Left lung (tissue), 14 donors: ENCODE measurements at places on chromosomes 16 and 17. TPM values are rescaled to one million over a fixed set of nuclear protein-coding genes. Genes with fewer than 3 reads are reported as not detected.

DNA sequence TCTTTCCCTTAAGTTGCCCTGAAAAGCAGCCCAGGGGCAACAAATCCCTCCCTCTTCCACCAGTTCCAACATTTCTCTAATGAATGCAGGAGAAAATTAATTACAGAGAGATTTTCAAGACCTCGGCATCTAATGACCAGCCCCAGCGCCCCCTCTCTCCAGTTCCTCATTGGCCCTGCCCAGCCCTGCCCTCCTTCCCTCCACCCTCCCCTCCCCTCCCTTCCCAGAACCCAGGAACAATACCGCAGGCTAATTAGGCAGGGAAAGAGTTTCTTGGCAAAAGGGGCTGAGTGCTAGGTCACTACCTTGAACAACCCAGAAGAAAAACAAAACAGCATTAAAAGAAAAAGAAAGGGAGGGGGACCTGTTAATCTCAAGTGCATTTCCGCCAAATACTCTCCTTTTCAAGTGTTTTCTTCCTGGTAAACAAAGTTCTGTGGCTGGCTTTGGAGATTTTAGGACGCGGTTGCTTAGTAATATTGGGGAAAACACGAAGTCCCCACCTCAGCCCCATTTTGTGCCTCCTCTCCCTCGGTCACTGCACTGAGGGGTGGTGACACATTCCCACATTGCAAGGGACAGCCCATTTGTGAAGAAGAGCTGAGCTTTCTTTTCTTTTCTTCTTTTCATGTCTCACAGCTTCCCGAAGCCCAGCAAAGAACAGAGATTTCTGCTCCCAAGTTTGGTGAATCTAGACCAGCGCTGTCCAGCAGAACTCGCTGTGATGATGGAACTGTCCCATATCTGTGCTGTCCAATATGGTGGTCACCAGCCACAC lies 215.4 kb downstream of the SOX9 start:
- no peaks in the 10 kb centered on the region for H3K36me3 ChIP-seq
- H3K27me3 ChIP-seq: no peaks in the 10 kb centered on the region
- no peak for DNase-seq
- no peak overlapping the region for H3K27ac ChIP-seq

GRCh38 chr17:81129289-81129688 lies 36.0 kb upstream of the PVALEF start:
- no peak for DNase-seq
- no peaks in the 10 kb centered on the region for H3K36me3 ChIP-seq
- no peaks in the 10 kb centered on the region for H3K4me1 ChIP-seq
- H3K27ac ChIP-seq: no peak overlapping the region

GRCh38 chr16:3689731-3690130 lies 27.6 kb downstream of the TRAP1 start:
- no peak overlapping the region for H3K27ac ChIP-seq
- no peak for DNase-seq
- no peak overlapping the region for H3K4me3 ChIP-seq
- H3K27me3 ChIP-seq: no peaks in the 10 kb centered on the region
- H3K36me3 ChIP-seq: peaks cover 42% of the 10 kb centered on the region

GRCh38 chr17:38419508-38419981 lies 8.7 kb upstream of the ARHGAP23 start:
- no peaks in the 10 kb centered on the region for H3K36me3 ChIP-seq
- no peak overlapping the region for H3K4me3 ChIP-seq
- DNase-seq: no peak

ZDHHC1 gene
- 14.4 TPM for total RNA-seq

- H3K36me3 ChIP-seq: no peaks in the 10 kb centered on the region
- H3K4me1 ChIP-seq: peaks cover 22% of the 10 kb centered on the region
- DNase-seq: no peak
- peaks cover 35% of the 10 kb centered on the region for H3K27me3 ChIP-seq
- no peak overlapping the region for H3K4me3 ChIP-seq
- no peak overlapping the region for H3K27ac ChIP-seq
Measured at GRCh38 chr16:85231959-85232358, 119.7 kb upstream of the CIBAR2 start.

DNA sequence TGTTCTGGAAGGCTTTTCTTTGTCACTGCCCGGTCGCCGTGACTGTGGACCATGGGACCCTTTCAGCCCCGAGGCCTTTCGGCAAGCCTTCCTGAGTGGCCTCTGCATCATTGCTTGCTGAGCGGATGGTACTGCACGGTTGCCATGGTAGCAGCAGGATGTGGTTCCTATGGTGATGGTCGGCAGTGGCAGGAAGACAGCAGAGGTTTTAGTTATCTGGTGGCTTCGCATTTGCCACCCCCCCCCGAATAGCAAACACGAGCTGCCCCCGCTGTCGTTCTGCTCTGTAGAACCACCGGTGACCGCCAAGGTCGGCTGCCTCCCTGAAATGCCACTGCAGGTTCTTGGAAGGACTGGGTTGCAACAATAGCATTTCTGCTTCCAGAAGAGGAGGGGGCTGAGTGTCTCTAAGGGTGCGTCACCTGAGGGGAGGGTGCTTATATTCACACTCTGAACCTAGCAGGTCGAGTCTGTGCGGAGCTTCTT lies 76.6 kb downstream of the CMIP start:
- H3K4me1 ChIP-seq: no peaks in the 10 kb centered on the region
- no peak for DNase-seq
- H3K27ac ChIP-seq: no peak overlapping the region
- no peak overlapping the region for H3K4me3 ChIP-seq
- no peaks in the 10 kb centered on the region for H3K27me3 ChIP-seq
- H3K36me3 ChIP-seq: peaks cover 15% of the 10 kb centered on the region
